ENCODE measurements at places on chromosomes 7 and 10.
A peak's percentile ranks its signal among the peaks of the same experiment; 100 is the strongest.

DNA sequence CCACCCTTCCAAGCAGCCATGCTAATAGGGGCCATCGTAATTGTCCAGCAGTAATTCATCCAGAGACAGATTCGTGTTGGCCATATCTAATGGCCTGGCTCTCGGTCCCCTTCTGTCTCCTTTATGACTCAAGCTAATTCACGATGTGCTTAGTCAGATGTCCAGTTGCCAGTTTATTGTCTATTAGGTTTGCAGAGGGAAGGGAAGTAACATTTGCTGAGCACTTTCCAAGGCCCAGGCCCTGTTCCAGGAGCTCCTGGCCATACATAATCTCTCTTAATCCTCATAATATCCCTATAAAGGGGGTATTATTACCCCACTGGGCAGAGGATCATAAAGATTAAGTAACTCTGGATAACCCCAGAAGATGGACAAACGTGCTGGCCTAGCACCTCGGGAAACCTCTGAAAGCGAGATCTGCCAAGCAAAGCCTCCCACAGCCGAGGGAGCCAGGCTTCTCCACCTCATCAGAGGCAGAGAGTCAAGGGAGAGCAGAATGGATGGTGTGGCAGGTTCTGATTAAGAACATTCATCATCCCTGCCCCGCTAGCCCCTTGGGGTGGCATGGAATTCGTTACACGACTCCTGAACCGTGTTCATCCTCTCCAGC, 153.7 kb downstream of the PLXNA4 start:
- ATAC-seq = no peak

GRCh38 chr7:405489-406211, 114.0 kb downstream of the PDGFA start:
- ATAC-seq = peak; percentile 22

DNA sequence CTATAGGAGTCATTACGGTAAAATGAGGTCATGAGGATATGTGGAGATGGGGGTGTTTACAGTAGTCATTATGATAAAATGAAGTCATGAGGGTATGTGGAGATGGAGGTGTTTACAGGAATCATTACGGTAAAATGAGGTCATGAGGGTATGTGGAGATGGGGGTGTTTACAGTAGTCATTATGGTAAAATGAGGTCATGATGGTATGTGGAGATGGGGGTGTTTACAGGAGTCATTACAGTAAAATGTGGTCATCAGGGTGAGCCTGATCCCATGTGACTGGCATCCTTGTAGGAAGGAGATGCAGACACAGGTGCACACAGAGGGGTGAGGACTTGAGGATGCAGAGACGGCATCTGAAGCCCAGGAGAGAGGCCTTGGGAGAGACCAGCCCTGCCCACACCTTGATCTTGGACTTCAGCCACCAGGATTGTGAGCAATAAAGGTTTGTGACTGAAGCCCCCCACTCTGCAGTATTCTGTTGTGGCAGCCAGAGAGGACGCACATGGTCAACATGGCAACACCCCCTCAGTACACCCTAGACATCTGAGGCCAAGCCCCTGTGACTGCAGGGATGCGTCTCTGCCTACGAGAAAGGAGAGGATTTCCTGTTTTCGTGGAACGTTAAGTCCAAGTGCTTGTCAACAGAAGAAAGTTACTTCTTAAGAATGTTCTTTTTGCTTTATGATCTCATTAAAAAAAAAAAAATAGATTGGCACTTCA, 544.4 kb downstream of the DNAJB6 start:
- no peak for ATAC-seq

DNA sequence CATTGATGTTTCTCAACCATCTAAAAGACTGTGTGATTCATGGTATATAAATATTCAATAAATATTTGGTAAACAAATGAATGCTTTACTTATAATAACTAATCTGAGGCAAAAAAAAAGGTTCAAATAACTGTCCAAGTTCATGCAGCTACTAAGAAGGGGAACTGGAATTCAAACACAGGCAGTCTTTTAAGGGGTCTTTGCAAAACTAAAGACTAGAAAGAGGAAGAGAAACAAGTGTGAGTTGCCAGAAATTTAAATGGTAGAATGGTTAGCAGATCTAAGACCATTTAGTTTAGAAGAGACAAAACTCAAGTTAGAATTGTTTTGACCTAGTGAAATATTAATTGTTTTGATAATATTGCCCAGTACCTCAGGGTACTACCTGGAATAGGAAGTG, 642.0 kb upstream of the LRRN3 start:
- ATAC-seq = no peak

DNA sequence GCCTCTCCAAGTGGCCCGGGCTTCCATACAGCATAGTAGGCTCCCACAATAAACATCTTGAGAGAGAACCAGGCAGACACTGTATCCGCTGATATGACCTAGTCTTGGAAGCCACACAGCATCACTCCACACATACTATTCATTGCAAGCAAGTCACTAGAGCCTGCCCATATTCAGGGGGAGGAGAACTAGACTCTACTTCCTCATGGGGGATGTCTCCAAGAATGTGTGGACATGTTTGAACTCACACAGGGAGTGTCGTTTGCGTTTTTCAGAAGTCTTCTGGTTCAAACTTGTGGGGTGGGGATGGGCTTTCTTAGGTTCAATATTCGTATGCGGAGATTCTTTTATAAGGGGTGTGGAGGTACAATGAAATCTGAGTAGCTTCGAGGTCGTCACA, 232.6 kb upstream of the HABP2 start:
- no peak for ATAC-seq

GRCh38 chr7:131011976-131012375, 278.0 kb upstream of the KLF14 start:
- no peak for ATAC-seq

DNA sequence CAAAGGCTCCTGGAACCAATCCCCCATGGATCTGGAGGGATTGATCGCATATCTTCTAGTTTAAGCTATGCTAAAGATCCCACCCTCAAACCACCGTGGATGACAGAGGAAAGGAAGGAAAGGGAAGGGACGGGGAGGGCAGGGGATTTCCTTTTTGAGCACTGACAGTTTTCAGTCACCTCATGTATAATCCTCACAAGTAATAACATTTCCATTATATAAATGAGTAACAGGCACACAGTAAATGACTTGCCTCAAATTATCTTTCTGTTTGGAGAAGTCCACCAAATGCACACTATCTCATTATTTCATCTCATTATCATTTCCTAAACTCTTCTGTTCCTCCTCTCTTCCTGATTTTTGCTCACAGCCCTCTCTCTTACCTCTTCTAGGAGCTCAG, 127.1 kb upstream of the AOAH start:
- no peak for ATAC-seq

DNA sequence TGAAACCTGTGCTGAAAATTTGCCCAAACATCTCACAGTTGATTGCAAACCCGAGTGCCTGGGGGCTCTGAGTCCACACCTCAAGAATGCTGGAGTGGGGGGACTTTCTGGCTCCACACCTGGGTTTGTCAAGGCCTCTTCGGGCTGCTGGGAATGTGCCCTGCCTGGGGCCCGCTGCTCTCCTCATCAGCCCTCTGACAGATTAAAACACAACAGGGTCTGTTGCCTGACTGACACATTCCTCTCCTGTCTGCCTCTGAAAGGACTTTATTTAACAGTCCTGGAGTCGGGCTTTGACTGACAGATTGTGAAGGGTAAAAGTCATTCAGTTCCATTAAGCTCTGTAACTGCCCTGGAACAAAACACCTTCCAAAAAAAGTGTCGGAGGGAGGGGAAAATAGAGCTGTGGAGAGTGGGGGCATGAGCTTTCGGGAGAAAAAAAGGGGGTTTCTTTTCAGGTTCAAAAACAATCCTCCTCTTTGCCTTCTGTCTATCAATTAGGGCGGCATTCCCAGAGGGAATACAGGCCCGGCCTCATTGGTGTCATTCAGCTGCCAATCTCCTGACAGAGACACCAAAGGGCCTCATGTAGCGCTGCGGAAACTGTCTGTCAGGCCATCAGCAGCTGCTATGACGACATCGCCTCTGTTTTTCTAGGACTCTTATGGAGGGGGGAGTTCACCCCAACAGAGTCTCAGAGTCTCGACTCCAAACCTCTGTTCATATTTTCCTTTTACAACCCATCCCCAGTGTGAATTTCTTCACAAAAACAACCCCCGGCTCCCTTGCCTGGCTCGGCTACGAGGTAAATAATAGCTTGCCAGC, 398.8 kb upstream of the NFE2L3 start:
- ATAC-seq = no peak
